ENCODE measurements at places on chromosomes 3 and 15.

DNA sequence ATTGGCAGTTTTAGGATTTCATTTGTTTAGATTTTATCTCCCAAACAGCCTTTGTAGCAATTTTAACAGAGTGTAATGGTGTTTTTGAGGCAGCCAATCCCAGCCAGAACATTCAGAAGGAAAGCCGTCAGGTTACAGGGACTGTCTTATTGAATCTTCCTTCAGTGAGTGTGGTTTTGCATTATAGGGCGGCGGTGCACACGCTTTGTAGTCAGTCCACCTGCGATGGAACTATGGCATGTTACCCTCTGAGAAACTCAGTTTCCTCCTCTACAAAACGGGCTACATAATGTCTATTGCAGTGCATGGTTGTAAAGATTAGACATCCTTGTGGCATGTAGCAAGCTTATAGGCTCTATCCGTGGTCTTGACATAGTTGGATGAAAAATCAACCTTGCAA is 1.0 kb downstream of the LRRC28 start:
- peaks cover 34% of the 10 kb centered on the region for H3K4me1 ChIP-seq
- H3K4me3 ChIP-seq: peak overlapping the region; percentile 88
- H3K27ac ChIP-seq: no peak overlapping the region
- DNase-seq: no peak
- peaks cover 23% of the 10 kb centered on the region for H3K36me3 ChIP-seq

GRCh38 chr15:80572337-80572736 is 122.8 kb upstream of the ABHD17C start:
- no peaks in the 10 kb centered on the region for H3K4me1 ChIP-seq
- no peak overlapping the region for H3K4me3 ChIP-seq
- H3K36me3 ChIP-seq: no peaks in the 10 kb centered on the region
- no peak overlapping the region for H3K27ac ChIP-seq
- H3K27me3 ChIP-seq: peaks cover 16% of the 10 kb centered on the region
- DNase-seq: no peak

DNA sequence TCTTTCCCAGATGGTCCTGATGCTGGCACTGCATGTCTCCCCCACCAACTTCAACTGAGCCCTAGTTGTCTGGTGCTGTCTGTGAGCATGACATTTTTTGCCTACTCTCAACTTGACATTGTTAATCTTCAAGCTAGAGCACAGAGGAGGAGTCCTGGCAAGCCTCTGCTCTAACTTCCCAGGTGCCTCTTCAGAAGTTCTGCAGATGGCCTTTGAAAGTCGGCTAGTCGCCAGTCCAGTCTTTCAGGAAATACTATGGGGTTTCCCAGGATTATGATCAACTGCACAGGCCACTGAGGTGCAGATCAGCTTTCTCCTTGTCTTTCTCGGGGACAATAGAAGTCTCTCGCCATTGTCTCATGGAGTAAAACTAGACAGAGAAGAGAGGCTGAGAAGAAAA is 86.7 kb downstream of the ST8SIA2 start:
- no peak overlapping the region for H3K4me3 ChIP-seq
- H3K27me3 ChIP-seq: peaks cover 44% of the 10 kb centered on the region
- no peaks in the 10 kb centered on the region for H3K4me1 ChIP-seq
- H3K27ac ChIP-seq: no peak overlapping the region
- H3K36me3 ChIP-seq: no peaks in the 10 kb centered on the region
- DNase-seq: no peak

GRCh38 chr3:187085933-187086332 is 53.4 kb downstream of the RPL39L start:
- no peak overlapping the region for H3K27ac ChIP-seq
- H3K4me1 ChIP-seq: peaks cover 14% of the 10 kb centered on the region
- H3K4me3 ChIP-seq: no peak overlapping the region
- peaks cover 14% of the 10 kb centered on the region for H3K36me3 ChIP-seq
- no peaks in the 10 kb centered on the region for H3K27me3 ChIP-seq
- DNase-seq: no peak

GRCh38 chr15:22944651-22945050 is 35.5 kb downstream of the CYFIP1 start:
- DNase-seq: no peak
- peaks cover 13% of the 10 kb centered on the region for H3K4me1 ChIP-seq
- H3K4me3 ChIP-seq: no peak overlapping the region
- H3K27ac ChIP-seq: no peak overlapping the region
- peaks cover 2% of the 10 kb centered on the region for H3K27me3 ChIP-seq

GRCh38 chr3:131551761-131552160 is 49.0 kb upstream of the MRPL3 start:
- H3K4me1 ChIP-seq: no peaks in the 10 kb centered on the region
- H3K27ac ChIP-seq: no peak overlapping the region
- H3K27me3 ChIP-seq: peaks cover 16% of the 10 kb centered on the region
- no peak for DNase-seq

DNA sequence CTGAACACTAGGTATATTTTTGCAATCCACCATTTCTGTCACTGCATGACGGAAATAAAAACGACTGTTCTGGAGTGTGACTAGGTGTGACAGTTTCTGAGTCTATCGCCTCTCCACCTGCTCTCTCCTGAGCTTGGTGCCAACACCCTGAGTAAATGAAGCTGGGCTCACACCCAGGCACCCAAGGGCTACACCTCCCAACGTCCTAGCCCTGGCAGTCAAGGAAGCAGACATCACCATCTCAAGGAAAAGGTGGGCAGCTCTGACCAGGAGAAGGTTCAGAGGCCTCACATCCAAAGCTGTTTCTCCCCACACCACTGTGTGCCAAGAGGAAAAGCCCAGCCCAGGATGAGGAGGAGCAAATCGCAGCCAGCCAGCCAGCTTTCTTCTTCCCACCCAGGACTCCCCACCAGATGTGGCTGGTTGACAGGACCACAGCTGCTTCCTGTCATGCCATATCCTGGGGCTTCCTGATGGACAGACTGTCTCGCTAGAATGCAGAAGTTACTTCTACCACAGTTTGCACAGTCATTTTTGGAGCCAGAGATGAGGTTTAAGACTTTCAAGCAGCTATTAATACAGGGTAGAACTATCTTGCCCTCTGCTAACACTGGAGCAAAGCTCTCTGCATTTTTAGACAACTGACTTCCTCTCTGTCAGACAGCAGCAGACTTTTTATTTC is 3.3 kb downstream of the SCAMP2 start:
- H3K36me3 ChIP-seq: peaks cover 57% of the 10 kb centered on the region
- H3K4me1 ChIP-seq: peaks cover 81% of the 10 kb centered on the region
- peak overlapping the region; percentile 91 for H3K27ac ChIP-seq
- H3K27me3 ChIP-seq: no peaks in the 10 kb centered on the region

GRCh38 chr3:30511524-30512251 is 94.7 kb upstream of the TGFBR2 start:
- H3K36me3 ChIP-seq: no peaks in the 10 kb centered on the region
- H3K4me1 ChIP-seq: peaks cover 16% of the 10 kb centered on the region
- no peaks in the 10 kb centered on the region for H3K27me3 ChIP-seq
- no peak overlapping the region for H3K4me3 ChIP-seq
- H3K27ac ChIP-seq: no peak overlapping the region

- no peak for DNase-seq
- no peak overlapping the region for H3K4me3 ChIP-seq
- no peaks in the 10 kb centered on the region for H3K27me3 ChIP-seq
- no peaks in the 10 kb centered on the region for H3K36me3 ChIP-seq
- H3K4me1 ChIP-seq: peaks cover 2% of the 10 kb centered on the region
Observed at GRCh38 chr3:98014268-98014585, 20.9 kb downstream of the GABRR3 start.

- peaks cover 13% of the 10 kb centered on the region for H3K4me1 ChIP-seq
- H3K36me3 ChIP-seq: peaks cover 12% of the 10 kb centered on the region
- H3K27ac ChIP-seq: no peak overlapping the region
- H3K4me3 ChIP-seq: no peak overlapping the region
- DNase-seq: no peak
Observed at GRCh38 chr3:72993391-72993790, 3.2 kb upstream of the PPP4R2 start.

DNA sequence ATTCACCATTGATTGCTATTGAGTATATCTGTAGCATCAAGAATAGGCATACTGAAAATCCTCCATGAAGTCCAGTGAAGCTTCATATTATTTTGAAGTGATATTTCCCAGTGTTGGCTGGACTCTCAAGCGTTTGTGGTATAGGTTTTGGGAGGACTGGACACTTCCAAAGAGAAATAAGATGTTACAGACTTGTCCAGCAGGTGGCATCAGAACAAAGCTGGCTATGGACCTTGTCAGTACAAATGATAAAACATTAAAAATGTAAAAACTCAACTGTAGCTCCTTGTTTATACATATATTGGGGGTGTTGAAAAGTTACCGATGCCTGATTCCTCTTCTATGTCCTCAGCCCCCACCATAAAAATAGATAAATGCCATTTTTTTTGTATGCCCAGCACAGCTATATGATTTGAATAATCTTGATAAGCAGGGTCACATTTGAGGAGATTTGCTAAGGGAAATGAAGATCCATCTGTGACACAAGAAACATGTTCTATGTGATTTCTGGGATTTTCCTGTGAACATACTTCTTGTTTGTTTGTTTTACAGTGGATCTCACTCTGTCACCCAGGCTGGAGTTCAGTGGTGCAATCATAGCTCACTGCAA is 54.5 kb upstream of the GOLGA6B start:
- no peaks in the 10 kb centered on the region for H3K27me3 ChIP-seq
- no peaks in the 10 kb centered on the region for H3K36me3 ChIP-seq
- H3K4me1 ChIP-seq: no peaks in the 10 kb centered on the region

DNA sequence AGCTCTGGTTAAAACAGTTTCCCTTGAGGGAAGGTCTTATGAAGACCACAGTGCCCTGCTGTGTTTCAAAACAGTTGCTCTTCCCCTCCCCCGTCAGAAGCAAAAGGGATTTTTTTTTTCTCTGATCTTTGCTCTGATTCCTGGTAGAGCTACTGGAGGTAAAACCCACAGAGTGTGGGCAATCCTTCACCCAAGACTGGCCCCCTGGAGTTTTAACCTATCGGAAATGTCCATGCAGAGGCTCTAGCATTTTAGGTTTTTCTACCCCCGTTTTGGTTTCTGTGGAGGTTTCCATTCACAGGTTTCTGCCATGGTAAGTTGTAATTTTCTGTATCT is 27.7 kb downstream of the GRM2 start:
- peaks cover 30% of the 10 kb centered on the region for H3K27me3 ChIP-seq
- H3K36me3 ChIP-seq: no peaks in the 10 kb centered on the region
- peak overlapping the region; percentile 18 for H3K4me3 ChIP-seq

DNA sequence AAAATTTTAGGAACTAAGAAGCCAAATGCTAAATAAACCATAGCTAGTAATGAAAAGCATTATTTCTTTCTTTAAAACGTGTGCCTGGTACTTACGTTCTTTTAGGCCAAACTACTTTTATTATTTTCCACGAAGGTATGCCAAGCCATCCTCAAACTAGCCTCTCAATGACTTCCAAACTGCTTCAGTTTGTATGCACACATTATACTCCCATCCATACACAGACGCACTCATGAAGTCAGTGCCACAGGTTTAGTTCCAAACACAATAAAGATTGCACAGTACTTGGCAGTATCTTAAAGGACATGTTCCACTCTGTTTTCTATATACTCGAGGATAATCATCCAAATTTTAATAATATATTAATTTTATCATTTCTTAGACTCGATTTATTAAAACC is 609.2 kb upstream of the ZNF385D start:
- H3K4me3 ChIP-seq: no peak overlapping the region
- H3K27me3 ChIP-seq: no peaks in the 10 kb centered on the region
- H3K4me1 ChIP-seq: no peaks in the 10 kb centered on the region

DNA sequence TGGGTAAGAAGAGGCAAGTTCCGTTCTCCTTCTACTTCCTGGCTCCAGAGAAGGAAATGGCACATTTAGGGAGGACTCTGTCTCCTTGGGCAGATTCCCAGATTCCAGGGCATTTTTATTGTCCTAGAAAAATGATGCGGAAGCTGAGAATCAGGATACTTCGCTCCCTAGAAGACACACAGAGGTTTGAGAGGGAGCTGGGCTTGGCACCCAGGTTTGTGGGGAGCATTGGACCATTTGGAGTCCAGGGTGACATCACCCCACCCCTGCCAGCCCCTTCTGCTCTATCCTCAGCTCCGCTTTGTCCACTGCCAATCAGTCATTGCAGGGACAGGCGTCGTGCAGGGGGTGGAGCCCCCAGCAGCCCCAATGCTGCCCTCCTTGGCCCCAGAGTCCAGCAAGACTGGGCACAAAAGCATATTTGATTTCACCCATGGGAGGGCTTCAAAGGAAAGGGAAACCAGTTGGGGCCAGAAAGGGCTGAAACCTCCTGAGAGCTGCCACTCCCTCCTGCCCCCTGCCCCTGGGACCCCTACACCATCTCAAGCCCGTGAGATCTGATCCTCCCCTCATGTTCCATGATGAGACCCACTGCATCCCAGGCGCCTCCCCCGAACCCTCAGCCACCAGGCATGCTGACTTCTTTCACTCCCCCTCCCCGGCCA is 129.8 kb upstream of the MEF2A start:
- no peak overlapping the region for H3K27ac ChIP-seq
- no peak for DNase-seq

Data from activated T-cell treated with anti-CD3 and anti-CD28 coated beads, Interleukin-2, amount 50 U/mL, for 24 hours (primary cell).